ENCODE measurements at places on chromosomes 6 and 20.

DNA sequence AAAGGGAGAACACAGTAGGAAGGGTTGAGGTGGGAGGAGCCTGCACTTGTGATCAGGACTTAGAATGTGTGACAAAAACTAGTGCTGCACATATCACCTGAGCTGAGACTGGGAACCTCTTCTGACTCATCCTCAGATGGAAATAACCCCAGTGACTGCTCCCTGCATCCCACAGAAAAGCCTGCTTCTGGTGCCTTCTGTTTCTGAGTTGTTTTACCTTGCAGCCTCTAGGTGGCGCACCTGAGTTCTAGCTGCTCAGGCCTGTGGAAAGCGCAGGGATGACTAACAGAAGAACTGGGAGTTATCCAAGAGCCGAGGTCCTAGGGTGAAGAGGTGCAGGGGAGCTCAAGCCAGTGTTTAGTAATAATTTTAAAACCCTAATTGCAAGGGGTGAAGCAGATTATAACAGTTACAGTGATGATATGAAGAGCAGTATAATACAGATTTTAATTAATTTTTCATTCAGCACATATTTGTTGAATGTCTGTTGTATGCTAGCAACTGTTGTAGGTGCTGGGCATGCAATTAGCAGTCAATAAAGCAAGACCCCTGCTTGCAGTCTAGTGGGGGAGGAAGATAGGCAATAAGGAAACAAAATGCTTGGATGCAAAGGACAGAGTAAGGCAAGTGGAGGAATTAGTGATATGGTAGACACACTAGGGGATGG, 302.5 kb downstream of the DHX35 start:
- peak; percentile 57 for DNase-seq

- DNase-seq: no peak
Observed at GRCh38 chr6:88008411-88008810, 39.2 kb upstream of the SPACA1 start.

DNA sequence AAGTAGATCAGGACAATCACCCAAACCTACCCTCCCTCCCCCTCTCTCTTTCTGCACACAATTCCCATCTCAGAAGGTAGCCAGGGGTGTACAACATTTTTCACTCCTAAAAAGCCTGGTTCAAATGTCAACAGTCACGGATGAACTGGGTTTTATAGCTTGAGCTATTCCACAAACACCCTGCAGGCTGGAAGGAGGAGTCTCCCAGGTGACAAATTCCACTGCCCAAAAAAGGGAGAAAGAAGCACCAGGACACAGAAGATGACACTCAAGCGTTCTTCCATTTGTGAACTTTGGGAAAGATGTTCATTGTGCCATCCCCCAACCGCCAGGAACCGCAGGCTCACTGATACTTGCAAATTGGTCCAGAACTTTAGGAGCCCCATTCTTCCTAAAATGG, 111.5 kb upstream of the NFATC2 start:
- DNase-seq: no peak

GRCh38 chr6:150134280-150134920, 8.4 kb upstream of the PPP1R14C start:
- DNase-seq: no peak

DNA sequence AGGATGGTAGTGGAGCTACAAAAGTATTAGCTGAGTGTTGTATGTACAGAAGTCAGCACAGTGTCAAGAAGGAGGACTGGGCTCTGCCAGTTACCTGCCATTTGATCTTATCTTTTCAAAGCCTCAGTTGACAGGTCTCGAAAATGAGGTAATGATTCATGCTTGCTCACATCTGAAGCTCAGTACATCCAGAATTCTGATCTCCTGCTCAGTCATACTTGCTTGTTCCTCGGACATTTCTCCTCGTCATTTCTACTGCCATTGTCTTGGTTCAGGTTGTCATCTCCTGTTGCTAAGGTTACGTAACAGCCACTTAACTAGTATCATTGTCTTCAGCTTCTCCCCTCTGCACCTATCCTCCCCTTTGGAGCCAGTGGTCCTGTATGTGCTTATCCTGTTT, 89.5 kb downstream of the SLX4IP start:
- DNase-seq: no peak

DNA sequence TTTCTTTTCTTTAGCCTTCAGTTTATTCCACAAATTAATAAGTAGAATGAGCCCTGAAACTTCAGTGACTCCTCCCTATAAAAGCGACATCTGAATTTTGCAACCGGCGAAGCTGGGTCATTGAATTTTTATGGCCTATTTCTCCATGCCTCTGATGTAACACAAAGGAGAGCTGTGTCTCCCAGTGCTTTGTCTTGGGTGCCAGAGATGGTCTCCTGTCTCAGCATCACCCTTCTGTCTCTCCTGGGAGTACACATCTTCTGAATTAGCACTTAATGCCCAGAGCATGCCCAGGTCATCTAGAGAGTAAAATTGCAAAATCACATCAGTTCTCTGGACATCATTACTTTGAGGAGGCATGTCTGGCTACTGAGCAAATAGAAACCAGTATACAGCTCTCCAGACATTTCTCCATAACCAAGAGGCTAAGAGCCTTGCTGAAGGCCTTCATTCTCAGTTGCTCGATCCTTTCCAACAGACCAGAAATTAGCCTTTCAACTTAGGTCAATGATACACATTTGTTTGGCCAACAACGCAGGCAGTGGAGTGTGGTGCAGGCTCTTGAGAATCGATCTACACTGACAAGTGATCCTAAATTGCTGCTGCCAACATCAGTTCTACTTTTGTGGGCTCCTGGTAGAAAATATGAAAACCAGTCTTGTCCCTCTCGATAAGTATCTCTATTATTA, 176.0 kb upstream of the FOXQ1 start:
- no peak for DNase-seq

GRCh38 chr20:57250607-57251343, 15.7 kb downstream of the BMP7 start:
- no peak for DNase-seq

DNA sequence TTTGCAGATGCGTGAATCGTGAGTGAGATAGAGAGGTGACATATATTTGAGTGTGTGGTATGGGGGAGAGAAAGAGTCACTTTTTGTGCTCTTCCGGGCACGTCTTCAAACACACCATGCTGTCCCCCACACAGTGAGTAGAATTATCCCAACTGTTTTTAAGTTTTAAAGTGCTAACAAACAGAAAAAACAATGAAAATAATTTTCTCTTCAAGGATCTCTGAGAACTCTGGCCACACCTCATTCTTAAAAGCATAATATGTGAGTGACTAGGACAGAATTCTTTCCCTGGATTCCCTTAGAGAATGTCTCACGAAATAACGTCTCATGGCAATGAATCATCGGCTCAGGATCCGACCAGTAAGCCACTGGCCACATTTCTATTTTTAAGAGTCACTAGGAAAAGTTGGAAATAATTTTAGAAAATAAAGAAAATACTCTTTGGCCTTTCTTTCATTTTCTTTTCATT, 235.7 kb upstream of the ZNF217 start:
- no peak for DNase-seq

GRCh38 chr20:15056246-15056645, 718.8 kb upstream of the FLRT3 start:
- DNase-seq: no peak

- DNase-seq: no peak
Observed at GRCh38 chr6:79215213-79215824, 19.2 kb downstream of the HMGN3 start.

GRCh38 chr20:3763671-3764601, 3.6 kb downstream of the ADISSP start:
- DNase-seq: no peak

GRCh38 chr6:170082067-170082466, 208.8 kb downstream of the DLL1 start:
- no peak for DNase-seq

DNA sequence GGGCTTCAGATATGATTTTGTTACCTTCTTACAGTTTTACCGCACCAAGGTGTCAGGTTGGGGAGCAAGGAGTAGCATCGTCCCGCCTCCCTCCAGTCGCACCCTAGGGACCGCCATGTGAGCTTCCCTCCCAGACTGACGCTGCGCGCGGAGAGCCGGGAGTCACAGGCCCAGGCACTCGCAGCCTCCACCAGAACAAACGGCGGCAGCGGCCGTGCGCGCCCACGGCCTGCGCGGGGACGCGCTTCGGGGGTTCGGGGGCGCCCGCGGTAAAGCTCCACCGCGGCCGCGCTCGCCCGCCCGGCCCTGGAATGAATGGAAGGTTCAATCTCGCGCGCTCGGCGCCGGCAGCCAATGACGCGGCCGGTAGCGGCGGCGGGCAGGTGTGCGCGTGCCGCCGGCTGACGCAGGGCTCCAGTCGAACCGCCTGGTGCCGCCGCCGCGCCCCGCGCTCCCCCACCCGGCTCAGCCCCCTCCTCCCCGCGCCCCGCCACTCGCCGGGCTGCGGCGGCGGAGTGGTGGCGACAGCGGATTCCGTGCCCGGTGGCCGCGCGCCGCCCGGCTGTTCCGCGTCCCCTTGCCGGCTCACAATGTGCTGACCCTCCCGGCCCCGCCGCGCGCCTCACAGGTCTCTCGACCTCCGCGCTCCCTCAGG, 16.5 kb upstream of the LIN28B start:
- no peak for DNase-seq

- DNase-seq: no peak
Observed at GRCh38 chr6:68122032-68122431, 513.0 kb upstream of the ADGRB3 start.

DNA sequence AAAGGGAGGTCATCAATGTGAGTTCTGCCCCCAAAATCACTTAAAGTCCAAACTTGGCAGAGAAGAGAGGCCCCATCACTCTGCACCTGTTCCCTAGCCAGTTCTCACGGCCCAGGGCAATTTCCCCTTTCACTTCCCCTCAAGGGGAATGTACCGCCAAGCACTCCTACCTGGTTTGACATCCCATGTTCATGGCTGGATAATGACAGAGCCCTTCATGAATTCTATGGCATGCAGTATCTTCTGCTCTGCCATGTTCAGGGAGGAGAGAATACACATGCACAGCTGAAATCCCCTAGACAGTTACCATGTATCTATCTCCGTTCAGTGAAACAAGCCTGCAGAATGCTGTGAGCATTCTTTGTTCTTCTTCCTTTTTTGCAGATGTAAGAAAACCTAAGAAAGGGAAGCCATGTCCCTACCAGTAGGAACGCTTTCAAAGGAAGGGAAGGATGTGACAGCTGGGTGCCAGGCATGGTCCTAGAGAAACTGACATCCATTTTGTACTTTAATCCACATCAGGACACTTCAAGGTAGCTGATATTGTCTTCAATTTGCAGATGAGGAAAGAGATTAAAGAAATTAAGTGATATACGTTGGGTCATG, 79.8 kb upstream of the ARID1B start:
- no peak for DNase-seq

- DNase-seq: no peak
Observed at GRCh38 chr20:61204206-61204605, 47.9 kb upstream of the CDH4 start.

DNA sequence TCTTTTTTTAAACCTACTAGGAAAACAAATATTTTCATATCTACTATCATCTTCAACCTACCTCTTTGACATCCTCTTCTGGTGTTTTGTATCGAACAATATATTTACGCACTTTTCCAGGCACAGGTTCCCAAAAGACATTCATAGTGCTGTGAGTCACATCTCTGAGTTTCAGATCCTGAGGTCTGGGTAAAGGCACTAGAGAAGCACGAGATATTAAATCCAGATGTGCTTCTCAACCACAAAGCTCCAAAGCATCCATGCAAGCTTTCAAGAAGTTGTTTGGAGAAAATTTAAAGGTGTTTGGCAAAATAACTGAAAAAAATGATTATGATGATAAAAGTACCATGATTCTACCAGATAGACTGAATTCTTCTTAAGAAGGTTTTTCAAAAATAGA, 62.7 kb downstream of the COL12A1 start:
- no peak for DNase-seq

- no peak for DNase-seq
Observed at GRCh38 chr20:46963196-46963529, 68.5 kb downstream of the EYA2 start.

GRCh38 chr6:36025932-36026327, 1.5 kb upstream of the SLC26A8 start:
- no peak for DNase-seq

DNA sequence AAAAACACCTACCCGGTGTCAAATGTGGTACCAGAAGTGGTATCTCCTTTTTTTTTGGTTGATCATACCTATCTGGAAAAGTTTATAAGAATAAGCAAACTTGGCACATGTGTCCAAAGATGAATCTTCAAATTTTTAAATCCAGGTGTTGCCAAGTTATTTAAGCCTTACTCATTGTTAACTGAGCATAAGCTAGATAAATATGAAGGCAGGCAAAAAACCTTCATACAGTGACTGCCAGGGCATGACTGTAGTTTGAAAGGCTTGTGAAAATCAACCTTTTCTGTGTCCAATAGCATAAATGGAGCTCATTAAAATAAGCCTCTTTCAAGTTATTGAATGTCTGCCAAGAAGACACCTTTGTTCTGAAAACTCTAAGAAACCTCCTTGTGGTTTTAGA, 699.2 kb downstream of the DOK5 start:
- DNase-seq: no peak

DNA sequence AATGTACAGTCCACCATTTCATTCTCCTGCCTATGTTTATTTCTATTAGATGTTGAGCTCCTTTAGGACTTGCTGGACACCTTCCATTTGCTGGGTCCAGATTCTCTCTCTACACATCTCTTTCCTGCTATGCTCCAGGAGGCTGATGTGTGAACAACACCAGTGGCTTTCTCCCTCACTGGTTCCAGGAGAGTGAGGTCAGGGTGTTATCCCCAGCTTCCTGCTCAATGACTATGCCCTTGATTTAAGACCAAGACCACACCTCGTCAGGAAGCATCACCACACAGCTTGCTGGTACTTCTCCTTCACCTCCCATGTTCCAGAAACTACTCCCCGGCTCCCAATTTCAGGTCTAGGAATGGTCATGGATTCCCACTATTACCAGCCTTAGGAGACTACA, 31.3 kb upstream of the E2F3 start:
- no peak for DNase-seq

- DNase-seq: no peak
Observed at GRCh38 chr20:58711266-58712051, 18.9 kb downstream of the NPEPL1 start.

GRCh38 chr6:127550403-127550802, 26.6 kb upstream of the C6orf58 start:
- DNase-seq: no peak

DNA sequence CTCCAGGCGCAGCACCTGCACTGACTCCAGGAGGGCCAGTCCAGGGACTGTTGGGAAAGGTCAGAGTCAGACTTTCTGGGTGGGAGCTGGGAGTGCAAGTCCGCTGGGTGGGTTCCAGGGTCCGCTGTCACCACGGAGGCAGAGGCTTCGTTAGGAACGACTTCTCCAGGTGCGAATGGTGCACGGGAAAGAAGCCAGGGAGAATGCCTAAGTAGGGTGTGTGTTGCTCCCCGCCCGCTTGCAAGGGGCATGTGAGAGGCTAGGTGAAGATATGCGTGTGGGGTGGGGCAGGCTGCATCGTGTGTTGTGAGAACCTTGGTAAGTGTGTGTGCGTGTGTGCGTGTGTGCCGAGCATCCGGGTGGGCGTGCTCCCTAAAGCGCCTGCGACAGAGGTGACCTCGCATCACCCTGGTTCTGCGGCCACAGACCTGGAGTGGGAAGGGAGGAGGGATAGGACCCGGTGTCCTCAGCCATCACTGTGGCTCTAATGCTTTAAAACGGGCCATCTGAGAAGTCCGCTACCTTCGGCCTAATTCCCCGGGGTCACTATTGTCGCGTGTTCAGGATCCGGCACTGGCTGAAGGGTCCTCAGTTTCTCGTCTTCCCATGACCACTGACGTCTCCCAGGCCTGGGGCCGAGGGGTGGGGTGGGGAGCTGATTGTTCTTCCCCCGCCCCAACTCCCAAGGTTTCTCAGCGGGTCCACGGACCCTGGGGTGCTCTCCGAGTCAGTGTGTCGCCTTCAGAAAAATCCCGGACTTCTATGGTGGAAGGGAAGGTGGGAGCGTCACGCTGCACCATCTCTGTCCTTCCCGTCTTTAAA, 6.1 kb downstream of the SLC32A1 start:
- no peak for DNase-seq

All from GOT3 (cell line).